Body of pancreas (tissue), 4 donors: ENCODE measurements at places on chromosomes 4 and X.

DNA sequence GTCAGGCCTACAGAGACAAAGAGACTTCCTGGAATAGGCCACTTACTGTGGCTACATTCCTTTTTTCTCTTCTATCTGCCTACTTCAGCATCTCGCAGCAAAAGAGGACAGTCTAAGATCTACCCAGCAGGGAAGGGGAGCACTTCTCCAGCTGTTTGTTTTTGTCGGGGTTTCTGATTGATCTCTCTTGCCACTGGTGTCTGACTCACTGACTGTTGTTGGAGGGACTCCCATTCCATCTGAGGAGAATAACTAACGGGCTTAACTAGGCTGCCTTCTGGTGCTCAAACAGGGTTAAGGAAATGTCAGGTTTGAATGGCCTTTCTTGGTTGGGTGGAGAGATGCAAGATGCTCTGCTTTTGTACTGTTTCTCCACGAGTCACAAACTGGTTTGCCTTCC, 100.2 kb upstream of the TMEM164 start:
- no peaks in the 10 kb centered on the region for H3K4me1 ChIP-seq
- DNase-seq, result no peak
- H3K4me3 ChIP-seq, result no peak overlapping the region
- no peaks in the 10 kb centered on the region for H3K36me3 ChIP-seq
- H3K27ac ChIP-seq, result no peak overlapping the region
- H3K27me3 ChIP-seq, result no peaks in the 10 kb centered on the region

DNA sequence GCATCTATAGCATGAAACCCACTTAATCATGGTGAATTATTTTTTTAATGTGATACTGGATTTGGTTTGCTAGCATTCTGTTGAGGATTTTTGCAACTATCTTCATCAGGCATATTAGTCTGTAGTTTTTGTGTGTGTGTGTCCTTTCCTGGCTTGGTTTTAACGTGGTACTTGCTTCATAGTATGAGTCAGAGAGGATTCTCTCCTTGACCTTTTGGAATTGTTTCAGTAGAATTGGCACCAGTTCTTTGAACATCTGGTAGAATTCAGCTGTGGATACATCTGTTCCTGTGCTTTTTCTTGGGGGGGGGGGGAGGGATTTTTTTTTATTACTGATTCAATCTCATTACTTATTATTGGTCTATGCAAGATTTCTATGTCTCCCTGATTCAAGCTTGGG, 232.0 kb upstream of the KLF8 start:
- H3K27ac ChIP-seq, result no peak overlapping the region
- H3K4me1 ChIP-seq, result no peaks in the 10 kb centered on the region
- H3K36me3 ChIP-seq, result no peaks in the 10 kb centered on the region
- H3K27me3 ChIP-seq, result no peaks in the 10 kb centered on the region
- H3K4me3 ChIP-seq, result no peak overlapping the region

GRCh38 chr4:147546349-147546748, 65.5 kb downstream of the EDNRA start:
- no peaks in the 10 kb centered on the region for H3K4me1 ChIP-seq
- DNase-seq, result no peak
- H3K36me3 ChIP-seq, result no peaks in the 10 kb centered on the region
- no peaks in the 10 kb centered on the region for H3K27me3 ChIP-seq

DNA sequence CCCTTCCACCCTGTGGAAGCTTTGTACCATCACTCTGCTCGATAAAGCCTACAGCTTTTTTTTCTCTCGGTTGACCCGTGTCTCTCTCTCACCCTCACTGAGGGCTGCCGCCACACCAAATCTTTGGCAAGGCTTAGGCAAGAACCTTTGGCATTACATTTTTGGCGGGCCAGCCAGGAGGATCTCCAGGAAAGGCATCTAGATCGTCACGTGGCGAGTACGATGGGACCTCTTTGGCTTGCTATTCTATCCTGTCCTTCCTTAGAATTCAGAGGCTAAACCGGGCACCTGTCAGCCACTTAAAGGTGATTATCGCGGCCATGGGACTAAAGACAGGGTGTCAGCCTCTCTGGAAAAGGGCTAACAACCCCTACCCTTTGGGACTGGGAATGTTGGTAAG, 96.2 kb downstream of the UGT2B28 start:
- H3K36me3 ChIP-seq, result no peaks in the 10 kb centered on the region
- no peaks in the 10 kb centered on the region for H3K27me3 ChIP-seq
- H3K27ac ChIP-seq, result no peak overlapping the region
- no peaks in the 10 kb centered on the region for H3K4me1 ChIP-seq
- no peak overlapping the region for H3K4me3 ChIP-seq
- no peak for DNase-seq

- no peak overlapping the region for H3K4me3 ChIP-seq
- H3K27ac ChIP-seq, result no peak overlapping the region
- DNase-seq, result no peak
- no peaks in the 10 kb centered on the region for H3K27me3 ChIP-seq
- H3K4me1 ChIP-seq, result peaks cover 13% of the 10 kb centered on the region
These were observed 9.4 kb upstream of the RASL11B start for GRCh38 chr4:52852711-52853110.

GRCh38 chrX:57929373-57929772, 19.1 kb upstream of the ZXDA start:
- no peak for DNase-seq
- no peaks in the 10 kb centered on the region for H3K36me3 ChIP-seq
- H3K4me1 ChIP-seq, result no peaks in the 10 kb centered on the region
- H3K27me3 ChIP-seq, result no peaks in the 10 kb centered on the region

GRCh38 chr4:23171976-23172375, 479.2 kb downstream of the GBA3 start:
- no peak for DNase-seq
- H3K4me1 ChIP-seq, result no peaks in the 10 kb centered on the region
- H3K36me3 ChIP-seq, result no peaks in the 10 kb centered on the region
- no peaks in the 10 kb centered on the region for H3K27me3 ChIP-seq

- peak overlapping the region; percentile 95 for H3K27ac ChIP-seq
- peaks cover 39% of the 10 kb centered on the region for H3K4me1 ChIP-seq
- no peak for DNase-seq
- no peaks in the 10 kb centered on the region for H3K27me3 ChIP-seq
- H3K36me3 ChIP-seq, result no peaks in the 10 kb centered on the region
- H3K4me3 ChIP-seq, result peak overlapping the region; percentile 20
These were observed 884 bp downstream of the IDH3G start for GRCh38 chrX:153793291-153793690.

DNA sequence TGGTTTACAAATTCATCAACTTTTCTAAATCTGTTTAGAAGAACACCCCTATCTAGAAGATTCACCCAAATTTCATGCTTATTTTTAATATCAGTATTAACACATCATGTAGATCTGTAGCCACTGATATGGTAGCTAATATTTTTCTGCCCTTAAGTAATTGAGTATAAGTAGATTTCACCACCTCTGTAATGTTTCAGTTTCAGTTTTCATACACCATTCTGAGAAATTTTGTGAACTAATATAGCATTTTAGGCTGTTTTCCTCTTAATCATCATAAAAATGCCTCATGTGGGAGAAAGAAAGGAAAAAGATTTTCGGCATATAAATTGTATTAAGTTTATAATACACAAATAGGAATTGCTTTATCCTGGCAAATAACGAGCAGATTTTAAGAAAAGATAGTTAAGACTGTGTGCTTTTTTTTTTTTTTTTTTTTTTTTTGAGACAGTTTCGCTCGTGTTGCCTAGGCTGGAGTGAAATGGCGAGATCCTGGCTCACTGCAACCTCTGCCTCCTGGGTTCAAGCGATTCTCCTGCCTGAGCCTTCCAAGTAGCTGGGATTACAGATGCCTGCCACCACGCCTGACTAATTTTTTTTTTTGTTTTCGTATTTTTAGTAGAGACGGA, 21.4 kb upstream of the RBPJ start:
- H3K27me3 ChIP-seq, result no peaks in the 10 kb centered on the region
- DNase-seq, result no peak
- no peaks in the 10 kb centered on the region for H3K4me1 ChIP-seq
- no peak overlapping the region for H3K27ac ChIP-seq
- no peak overlapping the region for H3K4me3 ChIP-seq

DNA sequence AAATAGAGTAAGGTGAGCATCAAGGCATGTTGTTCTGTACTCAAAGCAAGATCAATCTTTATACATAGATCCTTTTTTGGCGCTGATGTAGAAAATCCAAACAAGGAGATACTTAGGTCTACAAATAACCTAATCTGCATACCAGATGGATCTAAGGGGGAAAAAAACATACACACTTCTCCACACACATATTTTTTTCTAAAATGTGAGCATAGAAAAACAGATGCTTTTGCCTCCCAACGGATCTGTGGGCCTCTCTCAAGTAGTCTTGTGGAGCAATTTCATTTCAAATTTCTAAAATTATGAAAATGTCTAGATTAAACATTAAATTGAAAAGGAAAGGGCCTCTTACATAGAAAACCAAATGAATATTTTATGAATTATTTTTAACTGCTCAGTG, 166.1 kb downstream of the GRIA3 start:
- no peak overlapping the region for H3K27ac ChIP-seq
- H3K27me3 ChIP-seq, result no peaks in the 10 kb centered on the region
- no peaks in the 10 kb centered on the region for H3K4me1 ChIP-seq
- no peaks in the 10 kb centered on the region for H3K36me3 ChIP-seq
- H3K4me3 ChIP-seq, result no peak overlapping the region

GRCh38 chrX:126655061-126655460, 102.4 kb upstream of the DCAF12L1 start:
- no peak for DNase-seq
- H3K27me3 ChIP-seq, result no peaks in the 10 kb centered on the region
- H3K27ac ChIP-seq, result no peak overlapping the region
- H3K4me1 ChIP-seq, result no peaks in the 10 kb centered on the region
- no peak overlapping the region for H3K4me3 ChIP-seq
